ENCODE measurements at places on chromosomes 3 and 15.

- no peak for DNase-seq
Measured at GRCh38 chr3:142218703-142219102, 6.7 kb downstream of the GK5 start.

- no peak for DNase-seq
Measured at GRCh38 chr3:15097891-15098290, 1.1 kb downstream of the RBSN start.

GRCh38 chr3:54985856-54986255 is 58.0 kb upstream of the LRTM1 start:
- DNase-seq: no peak

GRCh38 chr15:29312387-29312786 is 42.8 kb upstream of the NSMCE3 start:
- DNase-seq: no peak
